ENCODE measurements at places on chromosomes 12 and 14.

- no peak for DNase-seq
Measured at GRCh38 chr14:28765831-28766468, 637 bp upstream of the FOXG1 start.

DNA sequence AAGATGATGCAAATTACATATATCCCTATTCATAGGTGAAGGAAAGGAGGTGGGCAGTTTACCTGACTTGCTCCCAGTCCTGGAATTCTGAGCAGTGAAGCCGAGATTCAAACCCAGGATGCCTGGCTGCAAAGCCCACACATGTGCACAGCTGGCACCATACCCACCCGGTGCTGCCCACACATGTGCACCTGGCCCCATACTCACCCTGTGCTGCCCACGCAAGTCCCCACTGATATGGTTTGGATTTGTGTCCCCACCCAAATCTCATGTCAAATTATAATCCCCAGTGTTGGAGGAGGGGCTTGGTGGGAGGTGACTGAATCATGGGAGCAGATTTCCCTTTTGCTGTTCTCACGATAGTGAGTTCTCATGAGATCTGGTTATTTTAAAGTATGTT lies 179.2 kb upstream of the C14orf180 start:
- DNase-seq, result no peak

DNA sequence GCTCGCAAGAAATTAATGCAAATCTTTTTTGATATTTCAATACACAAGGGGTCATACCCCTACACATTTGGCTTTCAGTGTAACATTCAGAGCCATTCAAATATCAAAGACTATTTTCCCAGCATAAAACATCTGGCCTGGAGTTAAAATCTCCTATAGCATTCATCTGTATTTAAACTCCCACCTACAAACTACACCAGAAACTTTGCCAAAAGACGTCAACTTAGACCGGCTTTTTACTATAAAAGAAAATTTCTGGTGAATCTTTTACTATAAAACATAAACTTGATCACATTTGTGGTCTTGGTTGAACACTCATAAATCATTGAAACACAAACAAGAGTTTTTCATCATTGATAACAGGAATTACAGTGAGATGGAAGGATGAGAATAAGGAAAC lies 473.3 kb upstream of the DCN start:
- no peak for DNase-seq

GRCh38 chr12:110896559-110896958 lies 23.8 kb downstream of the MYL2 start:
- no peak for DNase-seq

- peak; percentile 12 for DNase-seq
Measured at GRCh38 chr14:63727231-63727735, 582 bp downstream of the SGPP1 start.

DNA sequence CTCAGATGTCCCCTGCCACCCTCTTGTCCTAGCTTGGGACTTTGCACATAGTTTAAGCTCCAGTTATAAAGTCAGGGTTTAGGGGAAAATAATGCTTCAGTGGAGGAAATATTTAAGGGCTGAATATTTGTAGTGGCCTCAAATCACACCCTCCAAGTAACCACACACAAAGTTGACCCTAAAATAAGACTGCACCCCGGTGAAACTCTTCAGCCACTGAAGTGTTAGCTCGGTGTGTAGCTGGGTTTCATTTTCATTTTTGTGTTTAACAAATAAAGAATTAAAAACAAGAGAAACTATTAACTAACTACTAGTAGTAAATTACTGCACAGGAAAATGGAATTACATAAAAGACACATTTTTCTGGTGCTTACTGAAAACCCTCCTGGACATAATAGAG lies 14.8 kb upstream of the BCL11B start:
- DNase-seq, result no peak

- DNase-seq, result no peak
Measured at GRCh38 chr12:45216983-45217485, 1.1 kb downstream of the ANO6 start.

- DNase-seq, result no peak
Measured at GRCh38 chr14:21431126-21431525, 24.8 kb downstream of the CHD8 start.

Data from stromal cell of bone marrow (primary cell).